Adrenal gland (tissue), 19 donors: ENCODE measurements at places on chromosomes 3 and 15.

- DNase-seq: peak; percentile 76
Observed at GRCh38 chr3:160006282-160007163, 17.9 kb downstream of the IL12A start.

DNA sequence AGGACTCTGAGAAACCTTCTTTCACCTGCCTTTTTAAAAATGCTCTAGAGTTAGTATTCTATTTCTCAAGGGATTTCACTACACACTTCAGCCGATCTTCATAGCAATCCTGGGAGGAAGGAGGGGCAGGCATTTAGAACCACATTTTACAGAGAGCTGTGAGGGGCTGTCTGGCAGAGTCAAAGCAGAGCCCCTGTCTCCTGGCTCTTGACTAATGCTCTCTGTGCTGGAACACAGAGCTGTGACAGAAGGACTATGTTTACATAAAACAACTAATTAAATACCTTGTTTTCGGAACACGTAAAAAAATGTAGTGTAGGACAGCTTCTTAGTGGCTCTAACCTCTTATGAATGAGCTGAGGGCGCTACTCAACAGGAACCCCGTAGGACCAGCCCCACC lies 7.6 kb upstream of the SPTBN5 start:
- DNase-seq: no peak

GRCh38 chr15:26087395-26087794 lies 224.3 kb upstream of the ATP10A start:
- no peak for DNase-seq

DNA sequence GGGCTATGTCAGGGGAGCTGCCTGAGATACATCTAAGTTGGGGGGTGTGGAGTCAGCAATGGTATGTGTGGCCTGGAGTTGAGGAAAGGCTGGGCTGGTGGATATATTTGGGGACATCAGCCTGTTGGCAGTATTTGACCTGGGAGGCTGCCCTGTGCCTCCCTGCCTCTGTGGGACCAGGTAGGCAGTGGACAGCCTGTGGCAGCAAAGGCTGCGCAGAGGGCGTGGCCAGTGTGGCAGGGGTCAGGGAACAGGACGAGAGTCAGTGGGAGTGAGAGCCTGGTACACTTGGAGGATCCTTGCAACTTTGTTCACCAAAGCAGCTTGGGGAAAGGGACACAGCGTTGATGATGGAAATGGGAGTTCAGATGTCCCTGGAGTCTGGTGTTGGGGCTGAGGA lies 15.0 kb downstream of the TEX264 start:
- no peak for DNase-seq

DNA sequence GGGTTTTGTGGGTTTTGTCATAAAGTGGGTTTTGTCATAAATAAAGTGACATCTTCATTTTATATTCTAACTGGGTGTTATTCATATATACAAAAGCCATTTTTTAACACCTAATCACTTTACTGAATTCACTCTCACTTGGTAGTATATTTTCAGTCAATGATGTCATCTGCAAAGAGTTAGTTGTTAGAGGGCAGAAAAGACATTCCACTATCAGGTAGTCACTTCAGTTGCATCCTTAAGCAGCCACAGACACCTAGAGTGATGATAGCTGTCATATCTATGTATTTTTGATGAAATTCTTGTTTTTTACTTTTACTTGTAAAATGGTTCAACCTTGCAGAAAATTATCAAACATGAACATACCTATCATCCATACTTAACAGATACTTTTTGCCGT lies 89.0 kb downstream of the DHX36 start:
- no peak for DNase-seq

GRCh38 chr3:177177749-177178221 lies 19.5 kb downstream of the TBL1XR1 start:
- DNase-seq: no peak

DNA sequence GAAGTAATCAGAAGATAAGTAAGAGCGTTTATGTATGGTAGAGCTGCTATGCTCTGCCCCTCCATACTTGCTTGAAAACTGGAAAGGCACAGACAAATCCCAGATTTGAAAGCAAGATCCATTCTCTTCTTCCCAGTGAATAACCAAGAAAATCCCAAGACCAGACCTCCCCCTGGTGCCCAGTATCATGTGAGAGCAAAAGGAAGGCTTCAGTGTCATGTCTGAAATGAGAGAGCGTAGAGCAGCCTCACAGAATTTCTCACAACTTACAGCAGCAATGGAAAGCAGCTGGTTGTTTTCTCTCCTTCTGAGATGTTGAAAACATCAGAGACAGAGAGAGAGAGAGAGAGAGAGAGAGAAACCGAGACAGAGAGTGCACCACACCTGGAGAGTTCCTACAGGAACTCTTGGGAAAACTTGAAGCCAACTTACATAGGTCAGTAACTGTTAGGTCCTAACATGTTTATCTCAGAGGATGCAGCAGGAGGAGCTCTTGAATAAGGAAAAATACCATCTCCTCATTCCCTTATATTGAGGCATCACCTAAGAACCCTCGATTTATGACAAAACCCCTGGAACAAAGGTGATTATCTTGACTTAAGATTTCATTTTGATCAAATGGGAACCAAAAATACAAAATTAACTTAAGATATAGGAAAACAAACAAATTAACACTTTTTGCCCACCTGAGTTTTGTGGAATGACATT lies 273.3 kb downstream of the NSUN3 start:
- DNase-seq: no peak

DNA sequence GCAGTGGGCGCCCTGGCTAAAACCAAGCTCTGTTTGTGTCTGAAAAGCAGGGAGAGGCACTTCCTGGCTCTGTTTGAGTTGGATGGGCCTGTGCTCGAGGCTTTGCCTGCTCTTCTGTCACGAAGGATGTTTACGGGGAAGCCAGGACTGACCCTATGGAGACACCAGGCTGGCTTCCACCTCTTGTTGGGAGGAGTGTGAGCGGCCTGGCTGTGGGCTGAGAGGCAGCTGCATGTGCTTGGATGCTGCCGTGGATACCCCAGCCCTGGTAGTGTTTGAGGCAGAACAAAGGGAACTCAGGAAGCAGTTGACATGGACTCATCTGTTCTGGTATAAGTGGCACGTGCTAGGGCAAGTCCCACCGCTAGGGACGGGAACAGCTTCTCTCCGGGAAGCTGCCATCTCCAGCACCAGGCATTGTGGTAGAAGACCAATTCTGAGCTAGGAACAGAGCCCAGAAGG lies 17.6 kb upstream of the SLC41A3 start:
- DNase-seq: no peak
